ENCODE measurements at places on chromosomes 7 and 10.

- DNase-seq, result no peak
Observed at GRCh38 chr10:24959382-24959730, 7.0 kb upstream of the PRTFDC1 start.

DNA sequence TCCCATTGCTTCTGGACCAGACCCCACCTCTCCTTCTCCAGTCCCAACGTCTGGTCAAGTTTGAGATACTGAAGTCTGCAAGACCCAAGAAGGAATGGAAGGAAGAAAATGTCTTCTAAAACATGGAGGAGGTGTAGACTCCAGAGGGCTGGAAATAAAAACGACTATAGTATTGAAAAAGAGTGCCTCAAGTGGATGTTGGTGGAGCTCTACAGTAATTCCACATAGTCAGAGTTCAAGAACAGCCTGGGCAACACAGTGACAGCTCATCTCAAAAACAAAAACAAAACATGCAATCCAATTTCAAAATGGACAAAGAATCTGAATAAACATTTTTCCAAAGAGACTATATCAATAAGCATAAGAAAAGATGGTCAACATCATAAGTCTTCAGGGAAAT, 2.3 kb upstream of the PCGF6 start:
- DNase-seq, result no peak

- no peak for DNase-seq
Observed at GRCh38 chr10:3096149-3096548, 28.8 kb downstream of the PFKP start.

- no peak for DNase-seq
Observed at GRCh38 chr10:102120142-102120990, at the start of gene LDB1. Gene LDB1, minus strand, starts transcription at chr10:102120368. Its CDS starts 258 bp downstream, at chr10:102120110.

DNA sequence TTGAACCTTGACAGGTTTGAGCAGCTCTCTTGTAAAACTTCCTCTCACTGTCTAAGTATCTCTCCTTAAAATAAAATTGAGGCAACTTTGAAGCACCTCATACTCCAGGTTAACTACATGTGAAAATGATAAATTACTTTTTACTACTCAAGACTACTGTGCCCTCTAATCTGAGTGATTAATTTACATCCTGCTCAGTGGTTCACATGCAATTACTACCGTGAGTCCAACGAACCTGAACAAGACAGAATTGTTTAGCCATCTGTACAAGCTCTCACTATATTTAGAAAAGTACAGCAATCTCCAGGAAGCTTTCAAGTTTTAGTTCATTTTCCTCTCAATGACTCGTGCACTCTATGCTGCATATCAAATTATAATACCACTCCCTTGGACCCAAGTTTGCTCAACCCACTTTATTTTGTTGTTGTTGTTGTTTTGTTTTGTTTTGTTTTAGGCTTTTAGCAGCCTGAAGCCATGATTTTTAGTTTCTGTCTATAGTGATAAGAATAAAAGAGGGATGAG, 21.2 kb downstream of the PDE1C start:
- DNase-seq, result no peak
